Islet precursor cell (in vitro differentiated cells): ENCODE measurements at places on chromosomes 1 and 21.
A peak's percentile ranks its signal among the peaks of the same experiment; 100 is the strongest.

DNA sequence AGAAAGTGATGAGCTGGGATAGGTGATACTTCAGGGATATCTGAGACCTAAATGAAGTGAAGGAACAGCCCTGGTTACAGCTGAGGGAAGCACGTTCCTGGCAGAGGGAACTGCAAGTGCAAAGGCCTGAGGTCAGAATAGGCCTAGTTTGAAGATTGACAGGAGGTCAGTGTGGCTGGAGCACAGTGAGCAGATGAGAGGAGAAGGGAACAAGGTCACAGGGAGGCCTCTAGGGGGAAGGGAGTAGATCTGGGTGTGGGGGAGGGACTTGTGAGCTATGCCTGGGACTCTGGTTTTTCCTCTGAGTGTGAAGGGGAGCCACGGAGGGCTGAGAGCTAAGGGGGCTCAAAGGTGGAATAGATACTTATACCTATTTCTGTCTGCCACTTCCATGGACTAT is 736.4 kb downstream of the MATN1 start:
- peak; percentile 63 for DNase-seq

GRCh38 chr1:38576241-38576640 is 283.3 kb downstream of the RRAGC start:
- DNase-seq: peak; percentile 33

GRCh38 chr1:66172272-66172671 is 361.7 kb upstream of the SGIP1 start:
- DNase-seq: no peak

DNA sequence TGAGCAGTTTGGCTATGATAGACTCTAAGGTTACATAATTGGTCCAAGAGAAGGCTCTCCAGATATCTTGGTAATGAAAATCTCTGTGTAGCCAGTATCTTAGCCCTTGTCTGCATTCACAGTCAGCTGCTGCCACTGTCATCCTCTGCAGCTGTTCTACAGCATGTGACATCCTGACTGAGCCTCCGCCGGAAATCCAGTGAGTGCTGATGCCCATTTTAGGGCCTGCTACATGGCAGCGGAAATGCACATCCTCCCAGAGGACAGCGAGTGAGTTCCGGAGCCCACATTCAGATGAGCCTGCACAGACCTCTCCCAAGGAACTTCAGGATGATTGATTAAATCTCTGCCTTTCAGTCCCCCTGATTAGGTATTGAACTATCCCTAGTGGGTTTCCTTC is 237.1 kb downstream of the HHIPL2 start:
- DNase-seq: no peak

DNA sequence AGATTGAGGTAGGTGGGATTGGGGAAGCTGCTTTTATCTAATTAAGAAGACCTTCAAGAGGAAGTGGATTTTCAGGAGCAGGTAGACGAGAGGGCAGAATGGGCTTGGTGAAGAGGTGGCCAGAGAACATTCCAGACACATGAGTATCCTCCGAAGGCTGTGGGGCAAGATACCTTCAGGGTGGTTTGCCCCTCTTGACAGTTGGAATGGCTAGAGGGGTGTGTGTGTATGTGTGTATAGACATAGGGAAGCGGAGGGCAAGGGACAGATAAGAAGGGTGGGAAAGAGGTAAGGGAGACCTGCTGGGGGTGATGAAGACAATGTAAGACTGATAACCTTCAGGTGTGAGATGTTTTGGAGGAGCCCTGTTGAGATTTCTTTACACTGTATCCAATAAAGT is 46.8 kb upstream of the TSPAN2 start:
- peak; percentile 76 for DNase-seq
